ENCODE measurements at places on chromosomes 1 and 21. TPM values are rescaled to one million over a fixed set of nuclear protein-coding genes. Genes with fewer than 3 reads are reported as not detected.

DNA sequence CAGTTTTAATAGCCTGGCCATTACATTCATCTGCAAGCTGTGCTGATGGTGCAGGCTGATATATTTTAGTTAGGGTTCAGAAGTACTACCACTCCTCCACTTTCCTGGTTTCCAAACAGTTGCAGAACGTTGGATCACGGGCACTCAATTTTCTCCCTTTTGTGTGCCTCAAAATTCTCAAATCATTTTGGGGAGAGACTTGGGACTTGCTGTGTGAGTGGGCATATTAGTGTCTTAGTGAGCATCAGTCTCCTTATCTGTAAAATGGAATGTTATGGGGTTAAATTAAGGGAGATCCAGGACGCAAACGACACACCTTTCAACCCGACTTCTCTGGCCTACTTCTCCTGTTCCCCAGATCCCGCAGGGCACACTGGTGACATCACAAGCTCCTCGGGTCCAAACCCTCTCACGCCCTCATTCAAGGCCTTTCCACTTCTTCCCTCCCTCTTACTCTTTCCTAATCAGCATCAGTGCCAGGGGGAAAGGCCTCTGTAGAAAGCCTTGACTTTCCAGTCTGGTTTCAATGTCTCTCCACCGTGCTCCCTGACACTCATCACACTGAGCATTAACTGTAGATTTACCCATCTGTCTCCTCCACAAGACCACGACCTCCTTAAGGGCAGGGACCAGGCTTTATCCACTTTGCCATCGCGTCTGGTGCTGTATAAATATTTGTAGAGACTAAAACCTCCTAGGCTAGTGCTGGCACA, 1.2 kb downstream of the PIGP start:
- peak; percentile 23 for DNase-seq

- DNase-seq: no peak
These were observed 157.3 kb upstream of the PTGFR start for GRCh38 chr1:78333502-78333901.

GRCh38 chr1:46448109-46448911, 41.3 kb upstream of the DMBX1 start:
- no peak for DNase-seq

DNA sequence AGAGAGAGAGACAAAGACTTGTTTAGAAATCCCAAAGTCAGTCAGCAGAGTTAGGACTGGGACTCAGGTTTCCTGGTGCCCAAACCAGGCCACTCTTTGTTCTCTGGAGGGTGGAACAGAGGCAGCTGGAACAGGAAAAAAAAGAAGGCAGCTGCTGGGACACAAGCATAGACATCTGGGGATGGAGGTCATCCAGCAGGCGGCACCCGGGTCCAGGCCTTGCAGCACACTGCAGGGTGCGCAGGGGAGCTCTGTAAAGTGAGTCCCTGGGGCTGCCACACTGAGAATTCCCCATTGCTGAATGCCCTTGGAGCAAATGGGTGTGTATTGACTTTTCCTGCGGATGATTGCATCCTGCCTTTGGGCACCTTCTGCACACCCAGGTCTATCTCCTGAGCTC, 222.9 kb upstream of the CSF3R start:
- DNase-seq: no peak

DNA sequence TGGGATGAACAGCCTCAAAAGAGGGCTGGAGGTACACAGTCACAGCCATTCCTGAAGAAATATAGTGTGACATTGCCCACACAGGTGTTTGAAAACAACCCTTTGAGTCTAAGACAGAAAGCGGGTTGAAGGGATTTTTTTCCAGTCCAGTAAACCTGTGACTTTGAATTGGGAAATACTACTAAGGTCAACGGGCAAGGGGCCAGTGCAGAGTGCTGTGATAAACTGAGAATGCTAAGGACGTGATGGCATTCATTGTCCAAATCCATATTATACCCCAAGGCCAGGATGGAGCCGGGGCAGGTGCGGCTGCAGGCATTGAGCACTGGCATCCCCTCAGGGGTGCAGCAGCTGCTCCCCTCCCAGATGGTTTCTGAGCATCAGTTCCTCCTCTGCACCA, 36.6 kb downstream of the KIAA0040 start:
- no peak for DNase-seq

GRCh38 chr1:56435434-56436262, 143.7 kb downstream of the PLPP3 start:
- no peak for DNase-seq

- DNase-seq: no peak
These were observed 740 bp downstream of the DSTYK start for GRCh38 chr1:205210756-205211168.

GRCh38 chr1:208565756-208566440, 321.7 kb upstream of the PLXNA2 start:
- no peak for DNase-seq

DNA sequence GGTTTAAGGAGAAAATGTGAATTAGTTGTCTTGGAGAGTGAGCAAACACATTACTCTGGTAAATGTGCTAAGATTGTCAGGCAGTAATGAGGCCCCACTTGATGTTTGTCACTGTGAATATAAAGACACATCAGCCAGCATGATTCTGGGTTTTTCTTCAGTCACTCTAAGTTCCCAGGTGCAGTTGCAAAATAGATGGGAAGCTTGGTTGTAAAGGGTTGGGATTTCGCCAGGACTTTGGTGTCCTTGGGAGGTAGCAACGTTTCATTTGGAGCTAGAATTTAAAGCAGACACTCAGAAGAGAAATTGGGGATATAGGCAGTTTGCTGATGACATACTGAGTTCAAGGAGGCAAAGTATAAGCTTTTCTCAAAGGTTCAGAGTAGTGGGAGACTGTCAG, 154.3 kb downstream of the MAST2 start:
- DNase-seq: no peak

- no peak for DNase-seq
These were observed 7.8 kb downstream of the CAPZB start for GRCh38 chr1:19477284-19478249.

DNA sequence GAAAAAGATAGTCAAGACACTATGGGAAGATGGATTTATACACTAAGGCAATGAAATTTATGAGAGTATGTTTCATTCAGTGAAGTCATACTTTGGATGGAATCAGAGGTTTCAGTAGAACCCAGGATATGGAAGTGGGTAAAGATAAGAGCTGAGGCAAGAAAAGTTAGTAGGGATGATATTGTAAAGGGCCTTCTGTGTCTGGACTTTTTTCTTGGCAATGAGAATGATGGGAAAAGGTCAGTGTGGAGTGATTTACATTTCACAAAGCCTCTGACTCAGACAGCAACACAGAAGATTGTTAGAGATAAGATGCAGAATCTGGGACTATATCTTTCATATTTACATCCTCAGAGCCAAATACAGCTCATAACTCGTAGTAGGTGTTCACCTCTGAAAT, 32.1 kb downstream of the SH3BGR start:
- no peak for DNase-seq

The SAMD11 gene
- 0.37 TPM for total RNA-seq

- DNase-seq: no peak
These were observed 21.0 kb upstream of the ATP13A2 start for GRCh38 chr1:17032741-17033140.

- no peak for DNase-seq
These were observed 118.8 kb downstream of the CCDC185 start for GRCh38 chr1:223512057-223512456.

DNA sequence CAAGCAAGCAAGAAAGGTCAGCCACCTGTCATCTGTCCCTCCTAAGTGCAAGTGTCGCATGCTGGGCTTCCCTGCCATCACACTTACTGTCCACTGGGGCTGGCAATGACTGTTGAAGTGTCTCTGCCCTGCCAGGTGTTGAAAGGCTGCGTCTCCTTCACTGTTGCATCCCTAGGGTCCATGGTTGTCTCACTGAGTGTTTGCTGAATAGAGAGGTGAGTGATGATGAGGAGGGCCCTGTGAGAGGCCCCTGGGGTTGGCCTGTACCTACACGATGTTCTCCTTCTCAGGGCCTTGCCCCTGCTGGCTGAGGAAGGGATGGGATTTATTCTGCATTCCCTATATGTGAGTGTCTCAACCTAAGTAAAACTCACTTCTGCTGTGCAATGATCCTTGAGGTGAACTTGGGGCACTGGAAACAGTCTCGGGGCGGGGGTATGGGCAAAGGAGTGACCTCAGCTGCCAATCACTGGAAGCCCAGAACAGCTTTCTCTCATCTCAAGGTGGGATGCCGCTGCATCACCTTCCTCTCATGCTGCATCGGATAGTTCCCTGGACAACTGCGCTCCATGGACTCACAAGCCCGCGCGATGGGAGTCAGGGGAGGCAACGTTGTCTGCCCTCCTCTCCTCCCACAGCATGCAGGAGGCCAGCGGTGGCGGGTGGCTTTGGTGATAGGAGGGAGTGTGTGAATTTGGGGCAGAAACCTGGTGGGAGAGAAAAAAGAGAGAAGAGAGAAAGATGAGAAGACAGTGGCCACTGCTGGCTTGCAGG, 35.8 kb upstream of the SOX13 start:
- DNase-seq: no peak

DNA sequence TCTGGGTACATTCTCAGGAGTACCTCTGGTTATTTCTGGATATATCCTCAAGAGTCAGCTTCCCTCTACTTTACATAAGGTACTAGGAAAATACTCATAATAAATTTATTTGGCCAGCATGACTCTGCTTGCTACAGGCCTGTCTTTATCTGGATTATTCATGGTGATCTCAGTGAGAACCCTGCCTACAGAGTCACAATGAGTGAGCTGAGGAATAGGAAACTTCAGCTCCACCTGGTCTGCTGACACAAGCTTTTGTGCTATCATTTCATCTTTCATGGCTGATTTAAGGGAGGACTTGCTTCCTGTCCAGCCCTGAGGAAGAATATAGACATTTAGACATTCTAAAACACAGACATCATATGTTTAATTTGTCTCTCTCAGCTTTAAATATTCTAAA, 19.5 kb upstream of the SUCO start:
- DNase-seq: no peak

The PLA2G2C gene
- not detected for total RNA-seq

GRCh38 chr1:6601923-6602668, 573 bp downstream of the KLHL21 start:
- no peak for DNase-seq
